ENCODE measurements at places on chromosomes 12 and 14.

GRCh38 chr12:68240079-68240478 lies 13.3 kb downstream of the IL22 start:
- no peak for DNase-seq

DNA sequence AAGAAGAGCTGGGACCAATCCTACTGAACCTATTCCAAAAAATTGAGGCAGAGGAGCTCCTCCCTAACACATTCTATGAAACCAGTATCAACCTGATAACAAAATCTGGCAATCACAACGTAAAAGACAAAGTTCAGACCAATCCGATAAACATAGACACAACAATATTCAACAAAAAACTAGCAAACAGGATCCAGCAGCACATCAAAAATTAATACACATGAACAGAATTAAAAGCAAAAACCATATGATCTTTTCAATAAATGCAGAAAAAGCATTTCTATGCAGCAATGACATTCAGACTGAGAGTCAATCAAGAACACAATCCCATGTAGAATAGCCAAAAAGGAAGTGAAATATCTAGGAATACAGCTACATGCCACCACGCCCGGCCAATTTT lies 7.0 kb upstream of the CLEC14A start:
- DNase-seq = no peak

DNA sequence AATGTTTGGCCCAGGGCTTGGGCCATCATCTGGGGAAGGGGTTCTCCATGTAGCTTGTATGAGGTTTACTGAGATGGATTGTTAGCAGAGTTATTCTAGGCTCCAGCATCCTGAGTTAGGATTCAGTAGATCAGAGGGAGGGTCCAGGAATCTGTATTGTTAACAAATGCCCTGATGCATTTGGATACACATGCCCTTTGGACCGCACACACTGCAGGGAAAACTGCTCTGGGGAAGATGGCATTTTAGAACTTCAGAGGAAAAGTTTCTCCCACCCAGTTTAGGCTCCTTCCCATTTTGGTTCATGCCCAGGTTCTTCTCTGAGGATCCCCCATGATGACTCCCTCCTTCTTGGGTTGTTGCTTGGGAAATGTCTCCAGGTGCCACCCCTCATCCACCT lies 193.3 kb downstream of the KTN1 start:
- no peak for DNase-seq

GRCh38 chr12:23911574-23911973 lies 37.9 kb downstream of the SOX5 start:
- DNase-seq = no peak

DNA sequence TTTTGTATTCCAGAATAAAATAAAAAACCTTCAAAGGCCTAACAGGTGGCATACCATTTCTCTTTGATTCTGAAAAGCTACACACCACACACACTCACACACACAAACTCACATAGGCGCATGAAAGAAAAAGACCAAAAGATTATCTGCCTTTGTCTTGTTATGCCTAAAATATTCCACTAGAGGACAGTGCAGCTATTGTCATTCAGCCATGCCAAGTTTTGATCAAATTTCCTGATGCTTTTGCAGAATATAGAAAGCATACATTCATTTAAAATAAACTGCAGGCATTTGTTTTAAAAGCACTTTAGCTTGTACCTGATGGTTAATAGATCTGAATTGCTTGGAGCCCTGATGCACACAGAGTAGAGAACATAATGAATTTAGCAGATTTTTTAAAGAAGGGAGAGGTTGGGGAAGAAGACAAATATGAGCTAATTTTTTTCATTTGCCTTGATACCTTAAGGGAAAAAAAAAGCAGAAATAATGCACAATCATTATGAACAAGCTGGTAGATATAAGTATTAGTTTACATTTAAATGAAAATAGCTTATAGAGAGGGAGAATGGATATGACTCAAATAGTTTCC lies 1766.9 kb upstream of the SEL1L start:
- no peak for DNase-seq

- DNase-seq = no peak
Measured at GRCh38 chr14:92499234-92499633, 14.3 kb upstream of the RIN3 start.

- no peak for DNase-seq
Measured at GRCh38 chr14:104419865-104420505, 159.6 kb upstream of the C14orf180 start.

- no peak for DNase-seq
Measured at GRCh38 chr12:56011509-56012090, 9.2 kb upstream of the IKZF4 start.

DNA sequence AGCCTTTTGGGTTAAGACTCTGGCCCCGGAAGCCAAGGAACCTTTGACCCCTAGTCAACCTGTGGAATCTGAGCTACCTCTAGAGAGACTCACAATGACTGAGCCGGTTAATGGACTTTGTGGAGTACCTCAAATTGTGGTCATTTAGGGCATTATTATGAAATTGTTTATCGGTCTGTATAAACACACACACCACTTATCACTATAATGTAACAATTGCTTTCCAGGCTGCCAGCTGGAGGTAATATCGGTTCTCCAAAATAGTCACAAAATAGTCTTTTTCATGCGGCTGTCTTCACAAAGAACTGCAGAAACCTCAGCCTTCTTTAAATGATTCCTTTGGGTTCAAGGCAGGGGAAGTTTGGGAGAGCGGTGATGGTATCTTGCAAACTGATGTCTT lies 144.2 kb downstream of the DACT1 start:
- no peak for DNase-seq

DNA sequence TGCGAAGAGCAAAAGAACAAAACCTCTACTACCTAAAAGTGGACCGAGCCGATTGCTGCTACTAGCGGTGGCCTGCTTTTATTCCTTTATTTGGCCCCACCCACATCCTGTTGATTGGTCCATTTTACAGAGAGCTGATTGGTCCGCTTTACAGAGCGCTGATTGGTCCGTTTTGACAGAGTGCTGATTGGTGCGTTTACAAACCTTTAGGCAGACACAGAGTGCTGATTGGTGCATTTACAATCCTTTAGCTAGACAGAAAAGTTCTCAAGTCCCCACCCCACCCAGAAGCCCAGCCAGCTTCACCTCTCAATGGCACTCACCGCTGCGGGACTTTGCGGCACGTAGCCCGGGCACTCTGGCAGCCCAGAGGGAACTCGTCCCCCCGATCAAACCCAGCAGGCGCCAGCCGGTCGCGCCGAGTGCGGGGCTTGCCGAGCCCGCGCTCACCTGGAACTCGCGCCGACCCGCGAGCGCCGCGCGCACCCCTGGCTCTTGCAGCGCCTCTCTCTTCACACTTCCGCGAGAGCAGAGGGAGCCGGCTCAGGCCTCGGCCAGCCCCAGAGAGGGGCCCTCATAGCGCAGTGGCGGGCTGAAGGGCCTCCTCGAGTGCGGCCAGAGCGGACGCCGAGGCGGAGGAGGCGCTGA lies 8.7 kb upstream of the FGD4 start:
- DNase-seq = no peak

- DNase-seq = no peak
Measured at GRCh38 chr12:109110988-109111495, 5.3 kb upstream of the ACACB start.

Data from activated CD8-positive, alpha-beta memory T cell treated with anti-CD3 and anti-CD28 coated beads for 1 hour (primary cell).